ENCODE measurements at places on chromosomes 5 and 9.

DNA sequence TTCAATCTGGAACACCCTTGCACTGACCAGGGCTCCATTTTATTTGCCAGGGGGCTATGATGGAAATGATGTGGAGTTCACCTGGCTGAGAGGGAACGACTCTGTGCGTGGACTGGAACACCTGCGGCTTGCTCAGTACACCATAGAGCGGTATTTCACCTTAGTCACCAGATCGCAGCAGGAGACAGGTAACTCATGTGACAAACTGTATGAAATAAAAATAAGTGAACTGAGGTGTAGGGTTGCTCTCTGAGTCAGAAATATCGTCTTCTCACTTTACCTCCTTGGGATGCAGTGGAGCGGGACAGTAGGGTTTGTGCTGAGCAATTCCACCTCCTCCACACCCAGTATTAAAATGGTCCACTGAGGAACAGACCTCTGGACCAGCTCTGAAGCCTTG, 22.1 kb downstream of the GABRP start:
- H3K4me1 ChIP-seq = no peaks in the 10 kb centered on the region
- no peak overlapping the region for H3K27ac ChIP-seq
- no peaks in the 10 kb centered on the region for H3K36me3 ChIP-seq
- no peak overlapping the region for H3K4me3 ChIP-seq
- no peaks in the 10 kb centered on the region for H3K27me3 ChIP-seq

DNA sequence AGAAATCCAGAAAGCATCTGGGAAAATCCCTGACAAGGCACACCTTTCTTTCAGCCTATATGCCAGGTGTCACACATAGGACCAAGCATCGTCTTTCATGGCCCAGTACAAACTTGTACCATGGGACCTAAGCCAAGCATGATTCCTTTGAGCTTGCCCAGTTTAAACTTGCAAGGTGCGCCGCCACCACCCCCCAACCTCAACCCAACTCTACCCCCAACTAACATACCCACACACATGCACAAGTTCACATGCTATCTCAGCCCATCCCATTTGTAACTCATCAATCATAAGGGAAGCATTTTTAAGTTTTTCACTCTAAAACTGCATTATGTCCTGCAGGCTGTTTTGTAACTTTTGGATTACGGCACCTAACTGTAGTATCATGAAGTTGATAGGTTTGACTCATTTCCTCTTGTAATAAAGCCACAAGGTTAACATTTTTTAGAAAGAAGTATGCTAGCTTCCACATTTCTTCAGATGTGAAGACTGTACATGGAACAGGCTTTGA, 145.9 kb upstream of the FST start:
- no peaks in the 10 kb centered on the region for H3K36me3 ChIP-seq
- no peaks in the 10 kb centered on the region for H3K4me1 ChIP-seq
- peak; percentile 8 for DNase-seq
- H3K4me3 ChIP-seq = no peak overlapping the region

DNA sequence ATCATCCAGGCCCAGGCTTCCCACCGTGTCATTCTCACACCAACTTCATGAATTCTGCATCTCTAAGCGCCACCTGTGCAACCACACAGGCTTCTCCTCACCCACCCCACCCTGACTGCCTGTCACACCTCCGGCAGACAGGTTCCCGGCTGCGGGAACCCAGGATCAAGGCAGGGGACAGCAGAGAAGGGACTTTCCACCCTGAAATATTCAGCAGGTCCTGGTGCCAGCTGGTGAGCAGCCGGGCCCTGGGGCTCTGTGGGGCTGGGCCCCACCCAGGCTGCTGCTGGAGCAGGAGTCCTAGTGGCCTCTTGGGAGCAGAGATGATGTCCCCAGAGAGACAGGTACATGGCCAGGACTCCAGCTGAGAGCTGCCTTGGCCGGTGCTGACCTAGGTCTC, 12.7 kb downstream of the ANXA6 start:
- no peaks in the 10 kb centered on the region for H3K27me3 ChIP-seq
- H3K4me3 ChIP-seq = no peak overlapping the region
- peaks cover 5% of the 10 kb centered on the region for H3K36me3 ChIP-seq
- peaks cover 62% of the 10 kb centered on the region for H3K4me1 ChIP-seq

DNA sequence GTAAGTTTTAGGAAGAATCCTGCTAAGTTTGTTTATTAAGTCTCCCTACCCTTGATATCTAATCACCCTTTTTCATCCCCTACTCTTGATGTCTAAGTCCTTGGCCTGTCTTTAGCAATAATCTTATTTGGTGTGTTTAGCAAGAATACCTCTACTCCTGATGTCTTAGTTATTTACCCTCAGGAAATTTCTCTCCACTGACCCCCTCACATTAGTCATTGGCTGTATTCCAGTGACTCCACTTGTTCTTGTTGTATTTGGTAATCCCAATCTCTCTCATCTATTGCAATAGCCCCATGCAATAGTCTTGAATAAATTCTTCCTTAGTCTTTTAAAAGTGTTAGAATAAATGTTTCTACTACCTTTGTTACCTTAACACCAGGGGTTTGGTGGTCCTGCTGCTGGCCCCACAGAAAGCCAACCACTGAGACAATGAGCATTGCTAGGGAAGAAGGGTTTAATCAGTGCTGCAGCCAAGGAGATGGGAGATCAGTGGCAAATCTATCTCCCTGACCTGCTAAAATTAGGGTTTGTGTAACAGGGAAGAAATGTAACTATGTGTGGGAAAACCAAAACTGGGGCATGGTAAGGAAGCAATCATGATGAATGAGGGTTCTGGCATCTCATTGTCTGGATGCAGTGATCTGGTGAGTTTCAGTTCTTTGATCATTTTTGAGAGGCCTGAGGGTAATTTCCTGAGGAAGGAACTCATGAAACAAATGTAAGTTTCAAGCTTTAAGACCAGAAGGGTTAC, 236.4 kb upstream of the DAB2 start:
- no peaks in the 10 kb centered on the region for H3K27me3 ChIP-seq
- DNase-seq = no peak
- no peaks in the 10 kb centered on the region for H3K36me3 ChIP-seq
- no peaks in the 10 kb centered on the region for H3K4me1 ChIP-seq
- no peak overlapping the region for H3K4me3 ChIP-seq

DNA sequence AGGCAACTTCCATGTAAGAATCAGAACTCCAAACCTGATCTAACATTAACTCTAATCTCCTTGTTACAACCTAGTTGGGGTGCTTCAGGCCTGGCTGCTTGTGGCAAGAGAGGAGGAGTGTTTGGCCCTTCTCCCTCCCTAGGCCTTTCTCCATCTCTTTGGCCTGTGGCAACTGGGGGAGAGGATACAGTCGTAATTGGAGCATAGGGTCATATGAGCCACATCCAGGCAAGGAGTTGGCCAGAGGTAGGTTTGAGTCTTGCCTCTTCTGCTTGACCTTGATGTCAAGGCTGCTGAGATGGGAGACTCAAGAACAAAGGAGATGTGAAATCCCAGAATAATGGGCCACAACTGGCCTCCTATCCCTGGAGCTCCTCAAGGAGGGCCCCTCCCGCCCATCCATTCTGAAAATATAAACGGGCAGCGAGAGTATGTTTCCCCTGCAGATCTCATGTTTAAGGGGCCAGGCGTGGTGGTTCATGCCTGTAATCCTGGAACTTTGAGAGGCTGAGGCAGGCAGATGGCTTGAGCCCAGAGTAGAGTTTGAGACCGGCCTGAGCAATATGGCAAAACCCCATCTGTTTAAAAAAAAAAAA, 59.3 kb upstream of the ANGPTL2 start:
- no peak overlapping the region for H3K27ac ChIP-seq
- H3K36me3 ChIP-seq = no peaks in the 10 kb centered on the region
- H3K27me3 ChIP-seq = no peaks in the 10 kb centered on the region
- H3K4me3 ChIP-seq = no peak overlapping the region

- H3K4me3 ChIP-seq = no peak overlapping the region
- H3K36me3 ChIP-seq = peaks cover 2% of the 10 kb centered on the region
Measured at GRCh38 chr9:111700776-111701175, 39.4 kb downstream of the GNG10 start.

- no peak for DNase-seq
- no peaks in the 10 kb centered on the region for H3K27me3 ChIP-seq
- no peaks in the 10 kb centered on the region for H3K36me3 ChIP-seq
- peaks cover 4% of the 10 kb centered on the region for H3K4me1 ChIP-seq
Measured at GRCh38 chr9:133798160-133798559, 60.0 kb upstream of the SARDH start.

DNA sequence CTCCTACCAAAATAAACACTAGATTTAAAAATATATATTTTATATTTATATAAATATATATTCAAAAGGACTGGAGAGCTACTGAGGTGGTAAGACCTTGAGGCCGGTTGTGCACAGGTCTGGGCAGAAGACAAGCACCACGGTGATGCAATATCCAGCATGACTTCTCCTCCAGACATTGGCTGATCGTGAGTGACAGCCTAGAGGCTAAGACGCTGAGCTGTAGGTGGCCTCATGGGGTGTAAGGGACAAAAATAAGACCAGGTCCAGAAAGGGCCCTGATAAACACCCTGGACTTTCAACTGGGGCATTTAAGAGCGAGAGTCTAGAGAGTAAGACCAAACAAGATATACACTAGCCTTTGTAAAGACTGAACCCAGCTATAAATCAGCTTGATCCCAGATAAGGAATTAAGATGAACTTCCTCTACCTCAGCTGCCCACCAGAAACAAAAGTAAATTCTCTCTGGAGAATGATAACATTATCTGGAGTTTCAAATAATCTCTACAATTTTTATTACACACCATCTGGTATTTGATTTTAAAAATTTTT, 14.2 kb upstream of the C5orf47 start:
- H3K27ac ChIP-seq = no peak overlapping the region
- H3K4me3 ChIP-seq = no peak overlapping the region

GRCh38 chr9:2868883-2869282, 25.0 kb upstream of the PUM3 start:
- no peak overlapping the region for H3K4me3 ChIP-seq
- H3K27me3 ChIP-seq = no peaks in the 10 kb centered on the region
- no peak overlapping the region for H3K27ac ChIP-seq

DNA sequence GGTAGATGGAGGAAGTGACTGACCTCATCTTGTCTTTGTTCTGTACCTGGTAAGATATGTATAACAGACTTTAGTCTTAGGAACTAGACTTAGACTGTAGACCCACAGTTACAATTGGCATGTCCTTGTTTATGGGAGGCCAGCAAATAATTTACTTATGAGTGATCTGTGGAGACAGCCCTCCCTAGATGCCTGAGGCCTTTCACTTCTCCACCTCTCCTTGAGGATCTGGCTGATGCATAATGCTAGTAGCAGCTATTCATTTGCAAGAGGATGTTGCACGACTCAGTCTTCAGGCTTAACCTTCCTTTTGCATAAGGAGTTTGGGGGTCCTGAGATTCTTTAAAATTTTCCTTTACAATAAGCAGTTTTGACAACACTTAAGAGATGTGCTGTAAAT, 100.7 kb downstream of the YTHDC2 start:
- no peaks in the 10 kb centered on the region for H3K36me3 ChIP-seq
- H3K4me3 ChIP-seq = no peak overlapping the region
- H3K4me1 ChIP-seq = no peaks in the 10 kb centered on the region
- no peak for DNase-seq

DNA sequence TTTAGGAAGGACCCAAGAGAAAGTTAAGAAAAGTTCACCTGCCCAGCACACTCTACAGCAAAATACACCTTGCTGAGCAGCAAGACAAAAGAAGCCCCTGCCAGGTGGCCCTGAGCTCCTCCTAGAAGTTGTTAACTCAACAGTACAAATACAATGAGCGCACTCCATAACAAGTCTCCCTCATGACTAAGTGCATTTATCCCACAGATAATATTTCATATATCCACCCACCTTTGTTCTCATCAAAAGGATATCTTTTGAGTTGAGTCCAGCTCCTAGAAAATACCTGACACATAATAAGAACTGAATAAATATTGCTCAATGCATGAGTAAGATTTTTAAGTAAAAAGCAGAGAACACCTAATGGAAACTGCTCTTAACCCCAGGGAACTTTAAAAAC, 73.3 kb downstream of the ABCA1 start:
- H3K27ac ChIP-seq = no peak overlapping the region
- no peaks in the 10 kb centered on the region for H3K27me3 ChIP-seq
- H3K4me1 ChIP-seq = peaks cover 23% of the 10 kb centered on the region
- H3K36me3 ChIP-seq = no peaks in the 10 kb centered on the region

DNA sequence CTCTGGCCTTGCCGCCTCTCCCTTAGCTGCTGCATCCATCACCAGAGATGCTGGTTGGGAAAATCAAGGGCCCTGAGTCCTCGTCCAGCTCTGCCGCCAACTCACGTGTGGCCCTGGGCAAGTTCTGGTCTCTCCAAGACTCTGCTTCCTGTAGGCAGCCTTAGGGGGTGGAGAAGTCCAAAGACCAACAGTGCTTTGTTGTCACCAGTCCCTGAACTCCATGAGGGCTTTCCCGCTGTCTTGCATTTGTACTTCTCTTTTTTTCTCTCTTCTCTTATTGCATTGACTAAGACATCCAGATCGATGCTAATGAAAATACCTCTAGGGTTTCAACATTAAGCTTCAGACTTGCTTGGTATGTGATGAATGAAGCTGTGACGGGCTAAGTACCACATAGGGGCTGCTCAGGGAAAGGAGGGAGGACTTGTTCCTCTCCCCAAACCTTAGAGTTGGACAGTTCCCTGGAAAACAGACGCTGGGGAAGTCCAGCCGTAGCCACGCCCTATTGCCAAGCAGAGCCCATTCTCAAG, 63.7 kb upstream of the STXBP1 start:
- DNase-seq = no peak
- no peak overlapping the region for H3K27ac ChIP-seq
- no peak overlapping the region for H3K4me3 ChIP-seq
- H3K36me3 ChIP-seq = no peaks in the 10 kb centered on the region
- H3K27me3 ChIP-seq = no peaks in the 10 kb centered on the region
- peaks cover 13% of the 10 kb centered on the region for H3K4me1 ChIP-seq

GRCh38 chr9:5712651-5713390, 83.9 kb downstream of the RIC1 start:
- peaks cover 11% of the 10 kb centered on the region for H3K36me3 ChIP-seq
- H3K4me3 ChIP-seq = no peak overlapping the region

DNA sequence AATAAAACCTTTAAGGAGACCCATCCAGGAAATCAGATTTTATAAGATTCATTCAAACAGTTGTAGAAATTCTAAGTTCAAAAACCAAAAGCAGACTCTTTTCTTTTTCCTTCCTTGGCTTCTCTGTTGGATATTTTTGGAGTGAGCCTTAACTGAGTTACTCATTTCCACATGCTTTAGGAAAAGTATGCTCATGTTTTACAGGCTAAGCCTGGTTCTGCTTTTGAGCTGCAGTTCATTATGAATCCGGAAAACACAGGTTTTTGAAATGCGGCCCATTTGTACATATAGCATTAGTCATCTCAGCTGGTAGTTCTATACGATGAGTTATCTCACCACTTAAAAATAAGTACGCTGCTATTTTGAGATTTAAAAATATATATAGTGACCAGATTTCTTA, 156.6 kb upstream of the DMRT1 start:
- H3K27me3 ChIP-seq = no peaks in the 10 kb centered on the region
- H3K4me1 ChIP-seq = peaks cover 4% of the 10 kb centered on the region
- H3K36me3 ChIP-seq = no peaks in the 10 kb centered on the region
- DNase-seq = no peak
- no peak overlapping the region for H3K4me3 ChIP-seq
- H3K27ac ChIP-seq = no peak overlapping the region
